ENCODE measurements at places on chromosomes 7 and 10. TPM values are rescaled to one million over a fixed set of nuclear protein-coding genes. Genes with fewer than 3 reads are reported as not detected.
A peak's percentile ranks its signal among the peaks of the same experiment; 100 is the strongest.

GRCh38 chr7:144780071-144780608 is 55.7 kb downstream of the TPK1 start:
- no peaks in the 10 kb centered on the region for H3K4me1 ChIP-seq
- DNase-seq, result no peak
- H3K4me3 ChIP-seq, result no peak overlapping the region
- H3K27me3 ChIP-seq, result no peaks in the 10 kb centered on the region

DNA sequence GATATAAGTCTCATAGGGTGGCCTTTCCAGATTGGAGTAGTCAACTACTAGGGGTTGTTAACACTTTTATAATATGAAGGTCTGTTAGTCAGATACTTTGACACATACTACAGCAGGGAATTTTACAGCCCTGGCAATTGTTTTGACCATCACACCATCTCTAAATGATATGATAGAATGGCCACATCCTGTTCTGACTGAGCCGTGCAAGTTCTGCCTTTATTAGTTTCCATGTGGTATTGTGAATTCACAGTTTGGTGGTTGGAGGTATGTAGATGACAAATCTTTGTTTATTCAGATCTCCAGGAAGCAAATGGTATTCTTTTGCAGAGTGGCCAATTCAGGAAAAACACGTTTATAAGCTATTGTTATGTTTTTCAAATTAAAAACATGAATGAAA is 83.0 kb downstream of the NRG3 start:
- H3K27ac ChIP-seq, result no peak overlapping the region
- no peak overlapping the region for H3K4me3 ChIP-seq
- H3K27me3 ChIP-seq, result no peaks in the 10 kb centered on the region
- peak; percentile 4 for DNase-seq

DNA sequence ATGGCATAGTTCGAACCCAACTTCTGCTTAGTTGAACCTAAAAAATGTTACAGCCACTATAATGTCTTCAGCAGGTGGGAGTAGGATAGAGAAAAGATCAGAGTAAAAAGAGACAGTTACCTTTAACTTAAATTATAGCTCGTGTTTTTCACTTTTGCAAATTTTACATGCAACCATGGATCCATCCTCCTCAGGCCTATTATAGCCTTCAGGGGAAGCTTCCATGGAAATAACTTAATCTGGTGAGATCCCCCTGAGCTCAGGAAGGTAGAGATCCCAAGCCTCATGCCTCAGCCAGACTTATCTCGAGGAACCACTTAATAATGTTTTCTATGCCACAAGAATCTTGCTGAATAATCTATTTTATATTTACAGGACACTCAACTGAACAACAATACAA is 159.4 kb upstream of the FAM3C start:
- H3K4me3 ChIP-seq, result no peak overlapping the region
- no peak for DNase-seq
- no peaks in the 10 kb centered on the region for H3K36me3 ChIP-seq
- no peak overlapping the region for H3K27ac ChIP-seq
- H3K27me3 ChIP-seq, result no peaks in the 10 kb centered on the region
- no peaks in the 10 kb centered on the region for H3K4me1 ChIP-seq

DNA sequence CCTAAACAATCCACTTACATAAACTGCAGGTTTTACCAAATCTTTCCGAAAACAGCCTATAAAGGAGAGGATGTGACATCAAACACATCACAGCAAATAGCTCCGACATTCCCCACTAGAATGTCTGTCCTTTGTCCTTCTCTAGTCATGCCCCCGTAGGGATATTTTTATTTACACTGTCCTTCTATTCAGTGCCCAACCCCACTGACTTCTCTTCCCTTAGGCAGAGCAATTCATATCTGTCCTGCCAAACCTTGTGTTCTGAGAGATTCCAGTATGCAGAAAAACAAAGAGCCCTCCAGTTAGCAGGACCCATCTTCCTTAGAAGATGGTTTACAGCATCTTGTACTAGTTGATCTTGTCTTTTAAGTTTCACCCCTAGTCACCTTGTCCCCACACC is 5.4 kb upstream of the GLI3 start:
- H3K27me3 ChIP-seq, result no peaks in the 10 kb centered on the region
- H3K27ac ChIP-seq, result no peak overlapping the region
- no peak overlapping the region for H3K4me3 ChIP-seq
- no peaks in the 10 kb centered on the region for H3K36me3 ChIP-seq

GRCh38 chr10:78584681-78585080 is 484.1 kb upstream of the ZMIZ1 start:
- no peak overlapping the region for H3K27ac ChIP-seq
- no peaks in the 10 kb centered on the region for H3K36me3 ChIP-seq
- H3K27me3 ChIP-seq, result no peaks in the 10 kb centered on the region
- peaks cover 28% of the 10 kb centered on the region for H3K4me1 ChIP-seq
- DNase-seq, result peak; percentile 73

DNA sequence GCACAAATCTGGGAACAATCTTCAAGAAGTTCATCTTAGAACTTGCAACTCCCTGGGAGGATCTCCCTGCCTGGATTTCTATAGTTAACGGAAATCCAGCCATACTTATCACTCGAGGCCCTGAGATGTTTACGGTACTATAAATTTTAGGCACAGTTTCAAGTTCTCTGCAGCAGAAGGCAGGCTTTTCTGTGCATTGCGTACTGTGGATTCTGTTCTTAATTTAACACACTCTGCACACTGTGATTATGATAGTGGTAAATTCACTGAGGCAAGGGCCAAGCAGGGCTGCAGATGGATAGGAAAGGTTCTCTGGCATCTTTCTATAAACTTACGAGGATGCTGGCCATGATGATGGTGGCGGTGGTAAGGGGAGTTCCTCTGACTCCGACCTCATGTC is 10.6 kb downstream of the INHBA start:
- no peak overlapping the region for H3K4me3 ChIP-seq
- peak; percentile 23 for DNase-seq
- no peaks in the 10 kb centered on the region for H3K36me3 ChIP-seq
- H3K4me1 ChIP-seq, result peaks cover 3% of the 10 kb centered on the region
- H3K27me3 ChIP-seq, result no peaks in the 10 kb centered on the region

GRCh38 chr7:155845226-155845625 is 33.0 kb upstream of the SHH start:
- DNase-seq, result no peak
- H3K4me1 ChIP-seq, result no peaks in the 10 kb centered on the region
- H3K36me3 ChIP-seq, result no peaks in the 10 kb centered on the region

DNA sequence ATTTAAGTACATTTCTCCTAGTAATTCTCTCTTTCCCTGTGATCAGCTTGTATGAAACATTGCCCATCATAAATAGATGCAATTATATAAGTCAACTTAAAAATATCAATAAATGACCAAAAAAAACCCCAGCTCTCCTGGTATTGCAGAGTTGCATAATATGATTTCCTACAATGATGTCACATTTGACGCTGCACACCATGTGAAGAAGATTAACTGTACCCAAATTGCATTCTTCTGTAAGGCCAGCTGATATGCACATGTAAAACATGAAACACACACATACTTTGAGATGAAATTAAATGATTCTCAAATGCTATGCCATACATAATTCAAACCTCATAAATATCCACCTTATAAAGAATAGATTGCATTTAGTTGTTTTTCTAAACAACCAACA is 115.5 kb downstream of the AGMO start:
- H3K27me3 ChIP-seq, result no peaks in the 10 kb centered on the region
- H3K36me3 ChIP-seq, result no peaks in the 10 kb centered on the region
- H3K27ac ChIP-seq, result no peak overlapping the region
- H3K4me1 ChIP-seq, result no peaks in the 10 kb centered on the region
- no peak for DNase-seq
- H3K4me3 ChIP-seq, result no peak overlapping the region

GRCh38 chr7:14787551-14787950 is 115.0 kb downstream of the DGKB start:
- H3K4me3 ChIP-seq, result no peak overlapping the region
- no peaks in the 10 kb centered on the region for H3K4me1 ChIP-seq
- no peaks in the 10 kb centered on the region for H3K27me3 ChIP-seq
- H3K27ac ChIP-seq, result no peak overlapping the region
- no peaks in the 10 kb centered on the region for H3K36me3 ChIP-seq
- DNase-seq, result no peak

The FOXI2 gene
- total RNA-seq, result not detected

The DNAH11 gene
- total RNA-seq, result 24.7 TPM

All from lung (tissue), 17 donors.